Spleen (tissue), 13 donors: ENCODE measurements at places on chromosomes 5 and 9. TPM values are rescaled to one million over a fixed set of nuclear protein-coding genes. Genes with fewer than 3 reads are reported as not detected.

SLC46A2 gene
- polyA plus RNA-seq, result 0.35 TPM

SPINK13 gene
- not detected for polyA plus RNA-seq

NSD1 gene
- 9.7 TPM for polyA plus RNA-seq

DNA sequence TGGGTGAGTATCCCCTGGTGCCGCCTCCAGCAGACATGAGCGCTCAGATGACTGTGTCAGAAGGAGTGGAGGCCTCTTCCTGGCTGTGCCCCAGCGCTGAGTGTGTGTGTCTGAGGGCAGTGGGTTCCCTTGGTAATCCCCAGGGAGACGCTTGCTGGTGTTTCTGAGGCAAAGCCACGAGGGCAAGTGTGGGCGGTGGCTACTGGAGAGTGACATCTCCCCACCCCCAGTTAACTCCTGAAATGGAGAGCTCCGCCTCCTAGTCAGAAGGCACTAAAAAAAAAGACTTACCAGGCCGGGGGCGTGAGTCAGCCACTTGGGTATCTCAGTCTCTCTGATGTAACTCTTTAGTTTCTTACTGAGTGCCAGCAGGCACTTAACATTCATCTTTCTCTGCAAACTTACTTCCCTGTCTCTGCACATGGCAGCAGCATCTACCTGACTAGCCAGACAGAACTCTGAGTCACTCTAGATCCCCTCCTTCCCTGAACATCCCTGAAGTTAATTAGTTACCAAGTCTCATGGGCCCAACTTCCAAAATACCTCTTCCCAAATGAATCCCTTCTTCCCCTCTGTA, 19.3 kb downstream of the ORM2 start:
- H3K27me3 ChIP-seq, result no peaks in the 10 kb centered on the region
- peak; percentile 92 for DNase-seq
- H3K36me3 ChIP-seq, result peaks cover 100% of the 10 kb centered on the region

- no peaks in the 10 kb centered on the region for H3K4me1 ChIP-seq
- H3K4me3 ChIP-seq, result no peak overlapping the region
- H3K27ac ChIP-seq, result no peak overlapping the region
- H3K27me3 ChIP-seq, result no peaks in the 10 kb centered on the region
- no peak for DNase-seq
- H3K36me3 ChIP-seq, result no peaks in the 10 kb centered on the region
Observed at GRCh38 chr5:92019376-92019990, 636.4 kb upstream of the ARRDC3 start.

DNA sequence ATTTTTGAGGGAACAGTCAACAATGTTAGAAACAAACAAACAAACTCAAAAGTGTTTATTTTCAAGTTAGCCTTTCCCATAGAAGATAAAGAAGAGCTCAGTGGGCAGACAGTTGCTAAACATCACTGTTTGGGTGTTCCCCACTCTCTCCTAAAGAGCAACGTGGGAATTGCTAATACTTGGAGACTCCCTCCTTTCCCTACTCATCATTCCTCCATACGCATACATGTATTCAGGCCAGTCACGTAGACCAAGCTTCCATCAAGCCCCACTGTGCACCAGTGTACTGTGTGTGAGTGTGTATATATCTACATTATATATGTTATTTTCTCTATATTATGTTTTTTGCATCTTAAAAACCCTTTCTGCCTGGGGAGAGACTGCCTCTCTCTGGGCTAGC, 115.0 kb upstream of the EGFLAM start:
- H3K27ac ChIP-seq, result no peak overlapping the region
- H3K27me3 ChIP-seq, result no peaks in the 10 kb centered on the region
- H3K4me1 ChIP-seq, result no peaks in the 10 kb centered on the region
- no peak for DNase-seq

DNA sequence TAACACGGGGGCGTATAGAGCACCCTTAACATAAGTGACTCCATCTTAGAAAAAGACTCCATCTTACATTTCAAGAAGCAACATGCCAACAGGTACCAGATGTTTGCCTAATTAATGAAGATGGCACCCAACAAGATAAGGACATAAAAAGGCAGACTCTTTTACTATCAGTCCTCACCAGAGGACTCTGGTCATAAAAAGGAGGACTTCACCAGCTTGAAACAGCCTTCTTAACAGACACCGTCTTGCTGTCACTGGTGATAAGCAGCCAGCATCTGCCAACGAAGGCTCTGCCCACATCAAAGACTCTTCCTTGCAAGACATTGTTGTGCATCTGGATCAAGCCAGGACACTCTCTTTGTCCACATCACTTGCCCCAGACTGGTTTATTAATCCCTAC, 80.3 kb downstream of the S1PR3 start:
- no peak for DNase-seq
- H3K27ac ChIP-seq, result no peak overlapping the region
- H3K4me1 ChIP-seq, result no peaks in the 10 kb centered on the region
- H3K36me3 ChIP-seq, result no peaks in the 10 kb centered on the region
